ENCODE measurements at places on chromosomes 5 and 9.

- DNase-seq: no peak
Measured at GRCh38 chr5:1322036-1322900, 22.6 kb downstream of the CLPTM1L start.

GRCh38 chr9:75814667-75815066 lies 75.8 kb upstream of the PCSK5 start:
- DNase-seq: no peak

- no peak for DNase-seq
Measured at GRCh38 chr5:54305737-54306136, 4.6 kb downstream of the ARL15 start.

DNA sequence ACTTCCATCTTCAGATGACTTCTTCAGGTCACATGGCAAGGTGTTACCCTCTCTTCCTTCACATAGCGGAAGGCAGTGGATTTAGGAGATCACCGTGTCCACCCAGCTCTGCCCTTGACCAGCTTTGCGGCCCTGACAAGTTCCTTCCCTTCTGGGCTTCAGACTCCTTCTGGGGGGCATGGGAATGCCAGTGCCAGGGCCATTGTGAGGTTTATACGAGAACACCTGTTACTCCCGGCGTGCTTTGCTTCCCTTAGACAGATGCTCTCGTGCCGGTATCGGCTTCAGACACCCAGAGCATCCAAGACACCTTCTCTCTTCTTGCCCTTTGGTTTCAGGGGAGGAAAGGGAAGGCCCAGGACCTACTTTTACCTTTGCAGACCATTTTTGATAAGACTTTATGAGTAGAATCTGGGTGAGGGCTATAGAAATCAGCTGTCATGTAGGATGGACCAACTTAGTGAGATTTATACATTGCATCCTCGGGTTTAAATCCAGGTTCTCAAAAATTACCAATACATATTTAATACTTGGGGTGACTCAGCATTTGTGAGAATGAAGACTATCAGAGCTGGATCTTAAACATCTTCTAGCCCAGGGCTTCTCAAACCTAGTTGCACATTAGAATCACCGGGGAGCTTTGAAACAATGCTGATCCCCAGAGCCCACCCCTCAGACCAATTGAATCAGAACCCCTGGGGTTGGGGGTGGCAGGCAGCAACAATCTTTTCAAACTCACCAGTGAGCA lies 138.2 kb downstream of the MVB12B start:
- DNase-seq: no peak

DNA sequence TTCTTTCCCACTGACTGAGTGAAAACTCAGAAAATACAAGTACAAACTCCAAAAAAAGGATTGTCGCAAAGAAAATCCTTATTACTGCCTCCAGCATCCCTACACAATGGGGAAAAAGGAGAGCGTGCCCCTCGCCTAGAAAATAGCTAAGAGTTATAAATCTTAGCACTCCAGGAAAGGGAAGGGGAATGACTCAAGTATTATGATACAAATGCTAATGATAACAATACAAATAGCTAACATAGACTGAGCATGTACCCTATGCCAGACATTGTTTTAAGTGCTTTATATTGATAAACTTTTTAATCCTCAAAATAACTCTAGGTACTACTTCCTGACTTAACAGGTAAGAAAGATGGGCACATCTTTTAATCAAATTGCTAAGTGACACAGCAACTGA lies 70.8 kb upstream of the VCAN start:
- DNase-seq: no peak

DNA sequence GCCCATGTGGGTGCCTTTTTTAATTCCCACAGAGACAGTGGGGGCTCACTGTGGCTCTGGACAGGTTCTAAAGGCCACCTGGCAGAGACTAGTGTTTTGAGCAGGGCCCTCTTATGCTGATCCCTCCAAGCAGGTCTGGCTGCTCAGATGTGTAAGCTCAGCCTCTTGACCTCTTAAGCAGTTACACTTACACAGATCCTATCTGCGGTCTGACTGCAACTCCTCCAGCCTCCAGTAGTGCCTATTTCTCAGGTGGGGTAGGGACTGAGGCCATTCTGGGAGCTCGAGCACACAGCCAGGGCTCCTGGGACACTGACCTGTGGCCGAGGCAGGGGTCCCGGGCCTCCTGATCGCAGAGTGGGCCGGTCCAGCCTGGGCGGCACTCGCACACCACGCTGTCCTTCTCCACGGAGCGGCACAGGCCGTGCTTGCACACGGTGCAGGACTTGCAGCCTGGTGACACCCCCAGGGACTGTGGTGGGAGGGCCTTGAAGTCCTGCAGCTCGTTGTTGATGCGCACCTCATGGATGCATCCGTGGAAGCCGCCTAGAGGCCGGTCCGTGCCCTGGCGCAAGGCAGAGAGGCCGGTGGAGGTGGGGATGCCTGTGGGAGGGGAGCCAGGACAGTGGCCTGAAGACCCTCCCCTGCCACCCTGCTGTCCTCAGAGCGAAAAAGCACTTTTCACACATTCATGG lies 91.9 kb upstream of the PANK3 start:
- no peak for DNase-seq

DNA sequence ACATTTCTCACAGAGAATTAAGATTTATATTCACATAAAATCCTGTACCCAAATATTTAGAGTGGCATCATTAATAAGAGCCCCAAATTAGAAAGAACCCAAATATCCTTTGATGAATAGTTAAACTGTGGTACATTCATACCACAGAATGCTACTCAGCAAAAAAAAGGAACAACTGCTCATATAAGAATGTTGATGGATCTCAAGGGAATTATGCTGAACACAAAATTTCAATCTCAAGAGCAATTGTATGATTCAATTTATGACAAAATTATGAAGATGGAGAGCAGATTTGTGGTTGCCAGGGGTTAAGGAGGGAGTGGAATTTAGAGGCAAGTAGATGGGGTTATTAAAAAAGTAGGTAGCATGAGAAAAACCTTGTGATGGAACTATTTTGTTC lies 4.5 kb upstream of the PAIP1 start:
- no peak for DNase-seq

- no peak for DNase-seq
Measured at GRCh38 chr9:93968451-93969327, 13.5 kb upstream of the BARX1 start.

DNA sequence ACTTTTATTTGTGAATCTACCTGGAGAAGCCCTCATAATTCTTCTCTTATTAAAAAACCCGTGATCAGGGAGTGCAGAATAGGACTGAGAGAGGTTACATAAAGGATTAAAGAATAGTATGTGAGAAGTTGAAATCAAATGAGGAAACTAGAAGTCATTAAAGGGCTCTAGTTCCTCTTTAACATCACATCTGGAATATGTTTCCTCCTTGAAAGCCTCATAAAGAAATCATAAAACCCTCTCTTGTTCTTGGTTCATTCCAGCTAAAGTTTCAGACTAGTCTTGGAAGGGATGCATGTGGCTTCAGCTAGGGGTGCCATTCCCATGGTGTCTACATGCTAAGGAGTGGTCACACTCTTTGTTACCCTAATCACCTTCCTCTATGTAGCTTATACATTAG lies 5.7 kb upstream of the C5orf46 start:
- no peak for DNase-seq

GRCh38 chr9:117021906-117022305 lies 334.8 kb downstream of the TRIM32 start:
- DNase-seq: no peak

DNA sequence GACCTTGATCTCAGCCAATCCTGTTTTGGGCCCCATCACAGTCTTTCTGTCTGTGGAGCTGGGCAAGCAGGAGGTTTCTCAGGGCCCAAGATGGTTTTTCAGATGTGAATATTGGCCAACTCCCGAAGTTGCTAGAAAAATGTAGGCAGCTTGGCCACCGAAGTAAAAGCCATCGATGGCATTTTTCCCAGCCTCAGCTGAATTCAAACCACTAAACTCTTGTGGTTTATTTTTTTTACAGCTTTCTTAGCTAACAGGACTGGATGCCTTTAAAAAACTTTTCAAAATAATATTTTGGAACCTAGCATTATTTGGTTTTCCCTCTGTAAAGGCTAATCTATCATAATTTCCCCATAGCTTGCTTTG lies 102.5 kb upstream of the ERCC6L2 start:
- no peak for DNase-seq

DNA sequence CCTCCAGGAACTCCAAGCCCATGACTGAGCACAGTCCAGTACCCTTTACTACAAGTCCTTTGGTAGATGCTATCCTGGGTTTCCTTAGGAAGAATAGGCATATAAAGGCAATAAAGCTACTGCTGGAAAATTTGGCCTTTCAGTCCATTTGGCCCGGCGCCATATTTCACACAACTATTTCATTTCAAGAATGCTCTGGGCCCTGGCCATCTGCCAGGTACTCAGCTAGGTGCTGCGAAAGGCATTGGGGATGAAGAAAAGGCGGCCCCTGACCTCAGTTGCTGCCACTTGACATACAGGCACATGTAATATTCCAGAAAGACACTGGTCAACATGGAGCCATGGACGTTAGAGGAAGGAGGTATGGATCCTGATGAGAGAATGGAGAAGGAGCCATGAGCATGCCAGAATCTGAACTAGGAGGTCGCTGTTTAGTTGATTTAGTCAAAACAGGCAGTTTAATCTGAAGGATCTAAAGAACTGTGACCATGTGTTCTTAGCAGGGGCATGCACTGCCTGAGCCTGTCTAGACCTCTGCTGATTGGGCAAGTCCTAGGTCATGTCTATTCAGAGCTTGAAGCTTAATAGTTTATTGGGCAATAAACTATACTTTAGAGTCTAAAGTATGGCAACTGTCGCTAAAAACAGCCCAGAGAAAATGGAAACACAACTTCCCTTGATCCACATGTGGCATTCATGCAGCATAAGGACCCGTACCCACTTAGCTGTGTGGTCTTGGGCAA lies 149.3 kb downstream of the MELK start:
- no peak for DNase-seq

DNA sequence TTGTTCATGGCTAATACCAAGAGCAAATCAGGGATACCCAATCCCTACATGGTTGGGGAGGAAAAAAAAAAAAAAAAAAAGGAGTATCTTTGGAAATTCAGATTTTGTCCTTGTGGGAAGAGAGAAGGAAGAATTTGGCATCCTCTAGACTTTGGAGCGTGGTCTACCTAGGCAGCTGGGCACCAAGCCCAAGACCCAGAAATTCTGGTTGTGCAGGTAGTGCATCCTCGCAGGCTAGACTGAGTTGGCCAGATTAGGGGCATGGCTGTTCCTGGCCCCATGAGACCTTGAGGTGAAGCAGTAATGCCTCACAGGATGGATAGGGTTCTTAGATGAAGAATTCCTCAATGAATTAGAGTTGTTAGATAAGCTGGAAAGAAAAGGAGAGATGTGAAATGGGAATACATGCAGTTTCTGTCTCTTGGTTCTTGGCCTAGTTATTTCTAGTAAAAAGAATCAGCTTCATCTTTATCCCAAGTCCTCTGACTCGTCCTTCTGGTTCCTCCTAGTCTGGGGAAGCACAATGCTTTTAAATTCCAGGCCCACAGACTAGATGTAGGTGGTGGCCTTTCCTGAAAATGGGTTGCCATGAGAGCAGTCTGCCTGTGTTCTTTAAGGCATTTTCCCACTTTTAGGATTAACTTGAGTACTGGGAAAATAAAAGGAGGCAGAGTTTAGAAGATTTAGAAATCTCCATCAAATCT lies 140.5 kb upstream of the RUSC2 start:
- DNase-seq: no peak

DNA sequence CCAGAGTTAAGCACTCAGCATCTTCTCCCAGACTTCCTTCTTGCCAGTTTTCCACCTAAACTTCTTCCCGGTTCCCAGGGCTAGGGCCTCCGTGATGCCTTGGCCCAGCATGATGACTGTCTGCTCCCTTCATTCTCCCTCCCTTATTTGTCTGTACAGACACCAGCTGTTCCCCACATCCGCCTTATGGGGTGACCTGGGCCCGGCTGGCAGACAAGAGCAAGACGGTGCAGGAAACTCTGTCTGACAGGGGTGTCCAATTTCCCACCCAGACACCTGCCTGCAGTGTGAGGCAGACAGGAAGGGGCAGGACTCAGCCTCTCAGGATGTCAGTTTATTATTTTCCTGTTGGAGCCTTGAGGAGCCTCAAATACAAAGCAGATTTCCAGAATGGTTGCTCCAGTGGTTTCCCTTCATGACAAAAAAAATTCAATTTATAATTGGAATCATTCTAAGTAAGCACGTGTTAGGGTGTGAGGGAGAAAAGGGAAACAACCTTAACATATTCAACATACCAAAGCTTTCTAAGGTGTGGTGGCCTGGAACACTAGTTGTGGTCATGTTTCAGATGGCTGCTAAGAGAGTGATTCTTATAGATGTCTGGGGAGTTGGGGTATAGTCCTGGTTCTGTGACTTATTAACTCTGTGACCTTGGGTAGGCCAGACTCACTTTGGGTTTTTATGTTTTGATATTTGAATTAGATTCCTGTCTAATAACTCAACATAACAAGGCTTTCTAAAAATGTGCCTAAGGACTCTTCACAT lies 234.5 kb downstream of the PAPPA start:
- no peak for DNase-seq

DNA sequence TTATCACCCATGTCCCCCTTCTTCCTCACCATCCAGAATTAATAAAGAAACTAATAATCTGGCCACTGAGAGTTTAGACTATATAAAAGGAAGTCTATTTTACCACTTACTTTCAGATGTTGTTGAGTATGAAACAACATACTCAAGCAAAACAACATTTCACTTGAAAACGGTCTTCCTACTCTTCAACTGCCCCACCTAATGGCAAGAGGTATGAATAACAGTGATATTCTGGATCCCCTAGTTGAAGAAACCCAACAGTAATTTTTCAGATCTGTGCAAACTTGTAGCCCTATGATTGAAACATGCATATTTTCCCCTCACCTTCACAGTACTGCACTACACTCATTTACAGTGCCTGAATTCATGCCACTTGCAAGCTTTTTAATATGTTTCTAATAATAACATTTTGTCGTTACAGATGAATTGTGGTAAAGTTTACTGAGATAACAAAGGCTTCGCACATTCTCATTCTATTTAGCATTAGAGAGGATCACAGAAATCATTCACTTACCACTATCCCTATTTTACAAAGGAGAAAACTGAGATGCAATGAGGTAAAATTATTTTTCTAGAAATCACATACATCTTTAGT lies 267.9 kb upstream of the PDE4D start:
- no peak for DNase-seq

- DNase-seq: no peak
Measured at GRCh38 chr5:38613992-38614836, 57.8 kb upstream of the LIFR start.

- DNase-seq: no peak
Measured at GRCh38 chr5:14775857-14776256, 95.7 kb downstream of the ANKH start.
